ENCODE measurements at places on chromosomes 4 and X. TPM values are rescaled to one million over a fixed set of nuclear protein-coding genes. Genes with fewer than 3 reads are reported as not detected.

DNA sequence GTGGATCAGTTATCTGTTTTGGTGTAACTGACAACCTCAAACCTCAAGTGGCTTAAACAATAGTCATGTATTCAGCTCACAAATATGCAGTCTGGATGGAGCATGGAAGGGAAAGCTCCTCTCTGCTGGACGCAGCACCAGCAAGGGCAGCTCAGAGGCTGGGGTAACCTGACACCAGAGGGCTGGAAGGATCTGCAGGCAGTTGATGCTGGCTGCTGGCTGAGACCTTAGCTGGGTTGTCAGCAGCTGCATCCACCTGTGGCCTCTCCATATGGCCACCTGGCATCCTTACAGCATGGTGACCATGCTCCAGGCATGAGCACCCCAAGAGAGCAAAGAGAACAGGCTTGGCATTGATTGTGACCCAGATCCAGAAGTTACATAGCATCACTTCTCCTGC lies 46.7 kb downstream of the ENPP6 start:
- no peak for DNase-seq

DNA sequence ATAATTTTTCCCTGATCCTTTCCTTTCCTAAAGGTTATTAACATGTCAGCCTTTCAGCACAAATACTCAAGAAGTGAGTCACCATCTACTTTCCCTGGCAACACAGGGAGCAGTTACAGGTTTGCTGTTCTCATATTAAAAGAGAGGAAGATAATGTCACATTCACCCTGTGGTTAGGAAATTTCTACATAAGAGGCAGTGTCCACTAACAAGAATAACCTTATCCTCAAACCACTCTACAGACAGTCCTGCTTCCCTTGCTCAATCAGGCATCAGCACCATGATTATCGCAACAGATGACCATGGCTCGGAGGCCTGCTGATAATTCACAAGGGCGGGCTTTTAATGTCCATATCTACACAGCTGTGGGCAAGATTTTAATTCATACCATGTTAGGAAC lies 30.9 kb downstream of the RNF150 start:
- DNase-seq = no peak

DNA sequence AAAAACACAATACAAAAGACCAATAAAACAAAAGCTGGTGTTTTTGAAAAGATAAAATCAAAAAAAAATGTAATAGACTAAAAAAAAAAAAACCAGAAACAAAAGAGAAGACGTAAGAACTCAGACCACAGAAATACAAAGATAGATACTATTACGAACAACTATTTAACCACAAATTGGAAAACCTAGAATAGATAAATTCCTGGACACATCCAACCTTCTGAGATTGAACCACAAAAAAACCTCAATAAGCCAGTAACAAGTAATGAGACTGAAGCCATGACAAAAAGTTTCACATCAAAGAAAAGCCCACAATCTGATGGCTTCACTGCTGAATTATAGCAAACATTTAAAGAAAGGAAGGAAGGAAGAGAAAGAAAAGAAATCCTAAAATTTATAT lies 16.2 kb downstream of the RCHY1 start:
- DNase-seq = no peak

DNA sequence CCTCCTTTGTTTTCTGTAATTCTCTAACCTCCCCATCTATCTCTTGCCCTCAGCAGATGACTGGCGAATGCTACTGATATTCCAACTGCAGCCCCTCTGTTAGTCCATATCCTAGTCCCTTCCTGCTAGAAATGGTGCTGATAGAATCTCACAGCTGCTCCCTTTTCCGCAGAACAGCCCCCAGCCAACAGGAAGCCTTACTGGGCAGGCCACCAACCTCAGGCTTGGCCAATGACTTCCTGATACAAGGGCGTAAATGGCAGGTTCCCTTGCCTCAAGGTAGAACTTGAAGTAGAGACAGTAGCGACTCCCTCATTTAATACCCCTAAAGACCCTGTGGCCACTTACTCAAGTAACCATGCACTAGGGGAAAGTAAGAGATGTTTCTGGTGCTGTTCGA lies 26.7 kb upstream of the SLC2A9 start:
- no peak for DNase-seq

DNA sequence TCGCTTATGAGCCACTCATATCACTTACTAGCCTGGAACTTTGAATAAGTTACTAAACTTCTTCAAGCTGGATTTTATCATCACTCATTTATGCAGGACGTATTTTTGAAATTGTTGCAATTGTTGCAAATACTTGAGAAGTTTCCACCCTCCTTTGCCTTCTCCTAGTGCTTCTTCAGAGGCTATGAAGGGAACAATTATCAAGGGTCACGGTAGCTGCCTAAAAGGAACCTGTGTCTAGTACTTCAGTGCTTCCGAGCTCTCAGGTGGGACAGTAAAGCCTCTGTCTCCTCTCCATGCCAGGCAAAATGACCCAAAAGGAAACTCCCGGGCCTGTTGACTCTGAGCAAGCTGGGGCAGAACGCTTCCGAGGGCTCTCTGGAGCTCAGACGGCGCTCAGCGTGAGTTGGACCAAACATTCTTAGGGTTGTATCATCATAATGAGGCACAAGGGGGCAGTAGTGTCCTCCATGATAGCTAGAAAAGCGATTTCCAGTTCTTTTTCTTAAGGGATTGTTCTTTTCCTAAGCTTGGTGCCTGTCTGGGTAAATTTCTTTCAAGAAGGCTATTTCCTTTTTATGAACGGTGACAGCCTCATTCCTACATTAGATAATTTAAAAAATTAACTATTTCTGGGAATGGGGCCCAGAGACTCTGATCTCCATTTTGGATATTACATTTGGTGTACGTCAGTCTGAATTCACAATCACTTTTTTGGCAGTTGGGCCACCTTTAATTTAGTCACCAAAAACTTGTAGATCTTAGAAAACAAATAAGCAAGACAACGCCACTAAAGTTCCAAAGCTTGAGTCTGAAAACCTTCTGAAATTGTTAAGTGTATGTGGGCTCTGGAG lies 73.1 kb downstream of the PACRGL start:
- peak; percentile 26 for DNase-seq

- no peak for DNase-seq
Observed at GRCh38 chr4:17476853-17477252, 35.0 kb downstream of the QDPR start.

DNA sequence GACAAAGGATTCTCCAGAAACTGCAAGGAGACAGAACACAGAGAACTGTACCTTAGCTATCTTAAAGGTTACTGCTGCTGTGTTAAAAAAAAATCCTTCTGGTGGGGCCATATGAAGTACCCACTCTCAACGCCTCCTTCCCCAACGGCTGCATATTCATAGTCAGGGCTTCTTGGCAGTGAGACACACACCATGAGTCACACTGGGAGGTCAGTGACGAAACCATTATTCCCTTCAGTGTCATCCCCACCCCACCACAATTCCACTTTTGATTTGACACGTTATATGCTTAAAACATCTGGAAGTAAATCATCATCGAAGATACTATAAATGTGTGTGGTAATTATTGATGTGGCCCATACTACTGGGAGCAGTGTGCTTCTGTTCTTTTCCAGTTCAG lies 271.5 kb downstream of the LDB2 start:
- DNase-seq = no peak

GRCh38 chr4:10730590-10730989 lies 46.0 kb upstream of the CLNK start:
- no peak for DNase-seq

GRCh38 chr4:80613470-80613869 lies 277.9 kb downstream of the CFAP299 start:
- DNase-seq = no peak

DNA sequence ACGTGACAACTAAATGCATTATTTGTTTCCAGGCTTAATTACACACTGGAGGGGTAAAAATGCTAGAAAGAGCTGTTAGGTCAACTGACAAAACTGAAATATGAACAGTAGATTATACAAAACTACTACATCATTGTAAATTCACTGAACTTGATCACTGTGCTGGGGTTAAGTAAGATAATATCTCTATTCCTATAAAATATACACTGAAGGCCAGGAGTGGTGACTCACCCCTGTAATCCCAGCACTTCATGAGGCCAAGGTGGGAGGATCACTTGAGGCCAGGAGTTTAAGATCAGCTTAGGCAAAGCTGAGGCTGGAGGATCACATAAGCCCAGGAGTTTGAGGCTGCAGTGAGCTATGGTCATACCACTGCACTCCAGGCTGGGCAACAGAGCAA lies 31.8 kb upstream of the NKX6-1 start:
- DNase-seq = no peak

VSIG4 gene
- 0.30 TPM for total RNA-seq

SOD3 gene
- not detected for total RNA-seq

SSX3 gene
- not detected for total RNA-seq

NUDT10 gene
- 1.2 TPM for total RNA-seq

PNPLA4 gene
- total RNA-seq = 5.0 TPM

SPATA4 gene
- not detected for total RNA-seq

TLR2 gene
- total RNA-seq = 1.9 TPM

TMEM31 gene
- not detected for total RNA-seq

FAM9B gene
- not detected for total RNA-seq

Data from activated naive CD8-positive, alpha-beta T cell treated with anti-CD3 and anti-CD28 coated beads, Interleukin-2, amount 10 ng/mL, durations not matched to agents 7 days and 5 days (primary cell).